ENCODE measurements at places on chromosomes 12 and 14. TPM values are rescaled to one million over a fixed set of nuclear protein-coding genes. Genes with fewer than 3 reads are reported as not detected.

The PRMT5 gene
- polyA plus RNA-seq, result 44.0 TPM

The IL31 gene
- polyA plus RNA-seq, result not detected

The PLA2G1B gene
- polyA plus RNA-seq, result not detected

The CCDC85C gene
- 0.35 TPM for polyA plus RNA-seq

The LGR5 gene
- polyA plus RNA-seq, result 0.06 TPM

The STAC3 gene
- polyA plus RNA-seq, result 4.9 TPM

The SLCO1B1 gene
- polyA plus RNA-seq, result not detected

The MAP1LC3B2 gene
- 0.28 TPM for polyA plus RNA-seq

The KRT81 gene
- polyA plus RNA-seq, result not detected

The GNB3 gene
- polyA plus RNA-seq, result 0.71 TPM

The C12orf50 gene
- polyA plus RNA-seq, result 0.07 TPM

The EXOC5 gene
- polyA plus RNA-seq, result 9.8 TPM

- no peak for DNase-seq
Observed at GRCh38 chr12:25694072-25694471, 141.0 kb upstream of the LMNTD1 start.

GRCh38 chr12:27142101-27142721, 59.8 kb upstream of the C12orf71 start:
- DNase-seq, result peak; percentile 66

GRCh38 chr14:26984311-26985177, 386.7 kb upstream of the NOVA1 start:
- no peak for DNase-seq

- no peak for DNase-seq
Observed at GRCh38 chr14:94054936-94055335, 26.1 kb downstream of the DDX24 start.

- peak; percentile 38 for DNase-seq
Observed at GRCh38 chr12:108629824-108630476, 3.7 kb downstream of the SELPLG start.

DNA sequence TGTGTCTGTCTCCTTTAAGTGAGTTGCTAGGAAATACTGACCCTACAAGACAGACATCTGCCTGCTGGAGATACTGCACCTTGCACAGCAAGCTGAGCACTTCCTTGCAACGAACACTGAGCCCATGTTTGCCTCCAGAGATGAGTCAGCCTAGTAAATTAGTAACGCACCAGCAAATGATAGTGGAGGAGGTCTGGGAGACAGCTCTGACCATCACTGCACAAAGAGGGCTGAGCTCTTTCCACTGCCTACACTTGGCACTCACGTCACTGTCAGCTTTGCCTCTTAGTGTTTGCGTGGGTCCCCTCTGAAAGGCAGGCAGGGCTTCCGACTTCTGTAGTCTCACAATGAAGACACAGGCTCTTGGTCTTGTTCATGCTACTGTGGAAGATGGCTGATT, 109.0 kb downstream of the APAF1 start:
- no peak for DNase-seq

DNA sequence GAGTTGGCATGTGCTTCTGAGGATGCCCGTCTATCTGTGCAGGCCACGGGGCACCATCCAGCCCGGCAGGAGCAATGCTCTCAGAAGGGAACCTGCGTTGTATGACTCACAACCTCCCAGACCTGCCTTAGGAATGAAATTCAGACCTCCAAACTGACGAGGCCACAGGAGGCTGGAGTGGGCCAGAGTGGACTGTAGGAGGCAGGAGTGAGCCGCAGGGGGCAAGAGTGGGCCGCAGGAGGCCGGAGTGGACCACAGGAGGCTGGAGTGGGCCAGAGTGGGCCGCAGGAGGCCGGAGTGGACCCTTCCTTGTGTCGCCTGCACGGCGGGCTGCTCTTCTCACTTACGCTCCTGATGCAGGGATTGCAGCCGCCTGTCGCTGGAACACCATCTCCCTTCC, 11.1 kb upstream of the FBRSL1 start:
- no peak for DNase-seq

DNA sequence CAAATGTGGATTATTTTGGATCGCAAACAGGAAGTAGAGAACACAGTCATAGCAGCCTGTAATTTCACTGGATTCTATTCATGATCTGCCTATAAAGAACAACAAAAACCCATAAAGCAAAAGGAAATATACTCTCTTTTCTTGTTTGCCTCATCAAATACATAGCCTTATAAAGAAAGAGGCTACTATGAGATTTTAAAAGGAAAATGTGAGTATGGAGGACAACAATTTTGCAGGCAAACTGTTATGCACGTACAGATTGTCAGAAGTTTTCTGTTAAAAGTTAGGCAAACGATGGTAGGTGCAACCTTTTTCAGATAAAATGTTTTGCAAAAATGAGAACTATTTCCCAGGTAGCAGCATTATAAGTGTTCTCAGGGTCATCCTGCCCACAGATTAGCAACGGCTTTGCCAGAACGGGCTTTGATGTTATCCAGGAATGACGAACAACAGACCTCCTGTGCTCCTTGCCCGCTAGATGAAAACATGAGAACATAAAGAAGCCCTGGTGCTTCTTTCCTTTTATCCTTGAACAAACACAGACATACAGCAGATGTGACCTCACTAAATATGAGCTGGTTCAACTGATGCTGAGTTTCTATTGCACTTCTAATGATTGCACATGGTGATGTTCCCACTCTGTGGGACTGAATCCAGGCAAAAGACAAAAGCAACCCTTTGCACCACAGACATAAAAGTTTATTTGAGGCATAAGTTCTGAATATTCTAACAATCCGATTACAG, 88.1 kb downstream of the ITPR2 start:
- no peak for DNase-seq

- no peak for DNase-seq
Observed at GRCh38 chr14:49551569-49551968, 34.6 kb downstream of the RPS29 start.

GRCh38 chr12:101733166-101733565, 6.1 kb downstream of the SYCP3 start:
- no peak for DNase-seq

GRCh38 chr12:23536293-23536692, 413.2 kb downstream of the SOX5 start:
- peak; percentile 74 for DNase-seq

DNA sequence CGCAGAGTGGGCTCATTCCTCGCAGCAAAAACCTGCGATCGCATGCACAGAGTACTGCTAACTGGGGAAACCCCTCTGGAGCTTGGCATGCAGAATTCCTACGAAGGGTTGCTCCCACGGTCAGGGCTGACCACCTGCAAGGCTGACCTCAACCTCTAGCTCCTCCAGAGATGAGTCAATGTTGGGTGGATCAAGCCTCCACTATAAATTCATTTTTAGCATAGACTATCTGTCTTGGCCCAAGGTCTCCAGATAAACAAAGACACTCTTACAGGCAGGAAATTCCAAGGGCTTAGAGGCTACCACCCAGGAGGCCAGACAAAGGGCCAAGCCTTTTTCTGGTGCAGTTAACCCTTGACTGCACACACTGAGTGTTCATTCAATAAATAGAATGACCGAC, 296.5 kb downstream of the TMEM132D start:
- DNase-seq, result no peak

- DNase-seq, result peak; percentile 42
Observed at GRCh38 chr12:108858311-108859074, 1.1 kb upstream of the SSH1 start.

DNA sequence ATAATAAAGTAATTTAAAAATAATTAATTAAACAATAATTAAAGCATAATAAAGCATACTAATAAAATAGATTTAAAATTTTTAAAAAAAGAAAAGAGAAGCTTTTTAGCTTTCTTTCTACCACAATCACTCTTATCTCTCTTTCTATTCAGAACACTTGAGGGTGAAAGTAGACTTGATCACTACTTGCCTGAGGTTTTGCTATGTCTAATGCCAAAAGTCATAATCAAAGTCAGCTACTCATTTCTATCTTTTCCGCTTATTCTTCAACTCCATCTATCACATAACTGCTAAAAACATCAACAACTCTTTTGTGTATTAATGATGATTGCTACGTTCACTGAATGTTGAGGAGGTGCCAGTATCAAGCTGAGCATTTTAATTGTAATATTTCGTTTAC, 202.0 kb upstream of the KRR1 start:
- DNase-seq, result no peak

DNA sequence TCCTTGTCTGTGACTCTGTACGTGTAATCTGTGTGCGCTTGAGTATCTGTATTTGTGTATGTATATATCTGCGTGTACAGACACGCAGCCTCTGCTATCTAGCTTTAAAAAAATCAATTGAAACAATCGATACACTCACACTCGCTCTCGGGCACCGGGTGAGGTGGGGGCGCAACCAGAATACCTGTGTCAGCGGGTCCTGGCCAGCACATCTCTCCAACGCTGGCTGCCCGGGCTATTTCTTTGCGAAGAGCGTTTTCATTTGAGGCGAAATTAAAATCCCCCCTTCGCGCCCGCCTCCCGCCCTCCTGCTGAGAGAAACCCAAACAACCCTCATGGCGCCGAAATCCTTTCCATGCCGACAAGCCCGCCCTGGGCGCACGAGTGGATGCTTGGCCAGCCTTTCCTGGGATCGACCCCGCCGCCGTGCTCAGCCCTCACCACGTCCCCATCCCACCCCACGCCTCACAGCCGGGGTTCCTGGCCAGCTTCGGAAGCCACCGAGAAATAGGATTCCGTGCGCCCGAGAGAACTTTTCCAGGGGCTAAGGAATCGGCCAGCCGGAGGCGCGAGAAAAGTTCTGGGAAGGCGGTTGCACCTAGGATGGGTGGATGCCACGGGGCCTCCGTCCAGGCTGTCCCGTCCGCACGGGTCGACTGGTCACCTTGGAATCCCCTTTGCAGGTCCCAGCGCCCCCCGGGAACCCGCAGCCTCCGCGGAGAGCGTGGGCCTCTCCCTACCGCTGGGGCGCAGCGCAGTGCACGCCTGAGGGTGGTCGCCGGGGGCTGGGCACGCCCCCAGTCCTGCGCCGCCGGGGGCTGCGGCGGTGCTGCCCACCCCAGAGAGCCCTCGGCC, 1.0 kb downstream of the ZDHHC22 start:
- DNase-seq, result peak; percentile 43

Data from B cell (primary cell).